ENCODE measurements at places on chromosomes 2 and 18. TPM values are rescaled to one million over a fixed set of nuclear protein-coding genes. Genes with fewer than 3 reads are reported as not detected.
A peak's percentile ranks its signal among the peaks of the same experiment; 100 is the strongest.

- DNase-seq, result no peak
These were observed 2.2 kb downstream of the ABI2 start for GRCh38 chr2:203330434-203330833.

Gene HOXD13
- not detected for polyA plus RNA-seq

DNA sequence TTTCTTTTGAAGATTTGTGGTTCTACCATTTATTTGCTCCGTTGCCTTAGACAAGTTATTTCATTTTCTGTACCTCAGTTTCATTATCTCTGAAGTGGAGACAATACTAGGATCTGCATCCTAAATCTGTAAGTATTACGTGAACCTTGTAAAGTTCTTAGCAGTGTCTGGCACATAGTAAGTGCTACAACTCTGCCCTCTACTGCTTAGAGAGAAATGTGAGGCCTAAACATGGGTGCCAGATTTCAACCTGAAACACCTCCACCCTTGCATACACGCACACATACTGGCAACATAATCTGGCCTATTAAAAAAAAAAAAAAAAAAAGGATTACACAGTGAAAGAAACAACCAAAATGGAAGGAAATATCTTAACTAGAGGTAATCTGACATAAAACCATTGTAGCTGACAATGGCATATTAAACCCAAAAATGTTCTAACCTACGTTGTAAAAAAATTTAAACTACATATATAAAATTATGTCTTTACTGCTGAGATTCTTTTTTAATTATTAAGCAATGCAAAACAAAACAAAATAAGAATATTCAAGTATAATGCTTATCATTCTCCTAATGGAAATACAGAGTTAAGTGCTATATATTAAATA is 132.6 kb downstream of the MAP2 start:
- DNase-seq, result no peak

GRCh38 chr2:127146820-127147502 is 40.0 kb upstream of the BIN1 start:
- no peak for DNase-seq

DNA sequence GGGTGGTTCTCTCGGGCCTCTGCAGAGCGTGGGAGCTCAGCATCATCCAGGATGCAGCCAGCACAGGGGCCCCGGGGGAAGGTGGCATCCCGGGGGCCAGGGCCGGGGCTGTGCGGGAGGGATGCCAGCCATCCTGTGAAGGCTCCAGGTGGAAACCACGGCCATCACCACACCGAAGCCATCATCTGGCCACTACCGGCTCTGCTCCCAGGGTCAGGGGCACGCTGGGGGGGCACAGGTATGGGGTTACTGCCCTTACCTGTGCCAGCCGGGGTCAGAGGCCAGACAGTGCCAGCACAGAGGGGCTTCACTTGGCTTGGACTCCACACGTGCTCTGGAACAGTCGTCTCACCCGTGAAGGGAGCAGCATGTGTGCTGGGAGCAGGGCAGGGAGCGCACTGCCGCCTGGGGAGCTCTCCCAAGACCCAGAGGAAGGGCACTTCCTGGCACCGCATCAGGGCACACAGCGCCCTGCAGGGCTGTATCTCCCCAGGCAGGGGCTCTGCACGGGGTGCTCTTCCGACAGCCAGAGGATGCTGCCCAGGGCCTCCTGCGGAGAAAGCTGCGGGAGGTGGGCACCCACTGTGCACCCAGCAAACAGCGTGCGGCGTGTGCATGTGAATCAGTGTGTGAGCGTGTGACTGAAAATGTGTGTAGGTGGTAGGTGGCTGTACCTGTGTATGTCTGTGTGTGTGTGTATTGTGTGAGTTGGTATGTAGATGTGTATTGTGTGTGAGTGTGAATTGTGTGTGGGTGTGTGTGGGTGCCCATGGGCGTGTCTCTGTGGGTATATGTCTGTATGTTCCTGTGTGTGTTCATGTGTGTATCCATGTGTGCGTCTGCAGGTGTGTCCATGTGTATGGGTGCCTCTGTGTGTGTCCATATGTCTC is 75.0 kb downstream of the PTGR3 start:
- DNase-seq, result no peak

GRCh38 chr18:25759111-25759510 is 331.3 kb downstream of the SS18 start:
- no peak for DNase-seq

Gene TUBA3D
- polyA plus RNA-seq, result 831 TPM

DNA sequence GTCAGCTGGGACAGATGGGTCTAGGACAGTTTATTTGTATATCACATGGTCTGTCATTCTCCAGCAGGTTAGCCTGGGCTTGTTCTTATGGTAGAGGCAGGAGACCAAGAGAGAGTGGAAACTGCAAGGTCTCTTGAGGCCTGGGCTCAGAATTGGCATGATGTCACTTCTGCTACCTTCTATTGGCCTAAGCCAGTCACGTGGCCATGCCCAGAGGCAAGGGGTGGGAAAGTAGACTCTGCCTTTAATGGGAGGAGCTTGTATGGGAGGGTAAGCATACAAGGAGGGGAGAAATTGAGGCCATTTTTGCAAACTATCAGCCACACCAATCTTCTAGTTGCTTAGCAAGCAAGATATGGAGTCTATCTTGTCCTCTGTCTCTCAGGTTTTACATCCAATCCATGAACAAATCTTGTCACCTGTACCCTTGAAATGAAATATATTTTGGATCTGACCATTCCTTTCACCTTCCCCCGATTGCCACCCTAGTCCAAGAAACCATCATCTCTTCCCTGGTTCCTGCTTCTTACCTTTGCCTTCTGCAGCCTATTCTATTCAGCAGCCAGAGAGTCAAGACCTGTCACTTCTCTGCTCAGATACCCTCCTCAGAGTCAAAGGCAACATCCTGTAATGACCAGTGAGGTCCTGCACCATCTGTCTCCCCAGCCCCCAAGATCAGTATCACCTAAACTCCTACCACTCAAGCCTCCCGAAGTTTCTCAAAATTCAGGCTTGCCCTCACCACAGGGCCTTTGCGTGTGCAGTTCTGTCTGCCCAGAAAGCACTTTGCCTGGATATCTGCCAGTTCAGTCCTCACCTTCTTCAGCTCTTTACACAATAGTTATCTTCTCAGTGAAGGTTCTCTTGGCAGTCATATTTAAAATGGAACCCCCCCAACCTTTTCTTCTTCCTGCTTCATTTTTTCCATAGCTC is 240.0 kb downstream of the LOXHD1 start:
- no peak for DNase-seq

- DNase-seq, result no peak
These were observed 391 bp upstream of the TMEM17 start for GRCh38 chr2:62506421-62506750.

GRCh38 chr18:31454066-31454708 is 6.6 kb downstream of the DSG3 start:
- no peak for DNase-seq

Gene MAIP1
- 9.4 TPM for polyA plus RNA-seq

Gene INPP5D
- polyA plus RNA-seq, result 4.1 TPM

GRCh38 chr2:210919128-210919527 is 362.7 kb downstream of the CPS1 start:
- no peak for DNase-seq

GRCh38 chr2:176140513-176141317 is 10.6 kb upstream of the HOXD4 start:
- peak; percentile 85 for DNase-seq

GRCh38 chr2:111054791-111055691 is 65.7 kb upstream of the BCL2L11 start:
- DNase-seq, result no peak

DNA sequence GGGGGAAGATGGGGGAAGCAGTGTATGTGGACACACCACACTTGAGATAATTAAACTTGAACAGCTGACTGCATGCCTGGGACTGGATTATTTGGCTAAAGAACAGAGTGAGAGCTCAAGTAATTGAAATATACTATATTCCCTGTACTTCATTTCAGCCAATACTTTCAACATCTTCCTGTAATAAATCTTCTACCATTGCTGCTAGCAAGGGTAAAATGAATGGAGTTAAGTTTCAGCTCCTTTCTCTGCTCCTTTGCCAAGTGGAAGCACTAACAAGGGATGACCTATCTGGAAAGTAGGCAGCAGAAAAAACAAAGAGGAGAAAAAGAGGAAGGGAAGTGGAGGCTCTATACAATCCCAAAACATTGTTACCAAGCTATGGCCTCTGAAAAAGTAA is 50.9 kb downstream of the MMADHC start:
- no peak for DNase-seq

GRCh38 chr2:171521361-171522051 is 768 bp upstream of the CYBRD1 start:
- DNase-seq, result no peak

GRCh38 chr2:85132834-85133637 is at the start of gene TCF7L1:
TCF7L1 (plus strand) TSS chr2:85133392; CDS start chr2:85133685, 293 bp downstream.
- DNase-seq, result peak; percentile 91

DNA sequence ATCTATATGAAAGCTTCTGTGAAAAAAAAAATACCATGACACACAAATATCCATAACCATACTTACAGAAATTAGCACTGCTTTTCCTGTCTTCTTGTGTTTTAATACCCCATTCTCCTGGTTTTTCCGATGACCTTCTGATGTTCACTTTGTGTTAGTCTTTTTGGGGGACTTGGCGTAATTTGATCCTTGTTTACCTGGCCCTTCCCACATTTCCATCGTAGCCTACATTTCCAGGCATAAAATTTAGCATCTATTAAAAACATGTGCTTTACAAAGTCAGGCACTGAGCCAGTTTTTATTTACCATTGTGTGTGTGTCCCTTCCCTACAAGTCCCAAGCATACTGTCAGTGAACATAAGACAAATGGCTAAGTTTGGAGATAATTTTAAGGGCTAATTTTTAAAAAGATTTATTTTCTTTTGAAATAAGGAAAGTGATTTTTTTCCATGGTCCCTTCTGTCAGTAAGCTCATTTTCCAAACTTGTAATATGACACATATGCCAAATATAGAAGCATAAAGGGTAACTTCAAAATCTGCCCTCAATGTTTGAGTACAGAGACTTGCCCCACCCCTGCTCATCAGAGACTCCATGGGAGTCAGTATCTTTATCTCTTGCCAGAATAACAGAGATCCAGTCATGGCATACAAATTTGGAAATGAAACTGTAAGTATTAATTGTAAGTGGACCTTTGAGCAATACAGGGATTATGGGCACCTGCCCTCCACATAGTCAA is 27.3 kb downstream of the SESTD1 start:
- DNase-seq, result no peak

DNA sequence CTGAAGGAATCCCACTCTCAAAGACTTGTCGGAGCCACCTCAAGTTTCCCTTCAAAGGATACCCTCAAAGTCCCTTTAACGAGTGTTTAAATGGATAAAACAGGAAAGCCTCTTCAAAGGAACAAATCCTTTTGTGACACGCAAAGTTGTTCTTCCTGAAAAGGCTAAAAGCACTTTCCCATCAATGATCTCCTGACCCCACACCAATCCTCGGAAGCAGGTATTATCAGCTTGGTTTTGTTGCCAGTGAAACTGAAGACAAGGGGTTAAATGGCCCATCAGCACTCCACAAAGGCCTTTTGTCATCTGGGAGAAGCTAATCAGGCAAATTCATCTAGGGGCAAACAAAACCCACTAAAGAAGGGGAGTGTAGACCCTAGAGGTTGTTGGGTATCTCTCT is 418.0 kb upstream of the ID2 start:
- DNase-seq, result no peak

DNA sequence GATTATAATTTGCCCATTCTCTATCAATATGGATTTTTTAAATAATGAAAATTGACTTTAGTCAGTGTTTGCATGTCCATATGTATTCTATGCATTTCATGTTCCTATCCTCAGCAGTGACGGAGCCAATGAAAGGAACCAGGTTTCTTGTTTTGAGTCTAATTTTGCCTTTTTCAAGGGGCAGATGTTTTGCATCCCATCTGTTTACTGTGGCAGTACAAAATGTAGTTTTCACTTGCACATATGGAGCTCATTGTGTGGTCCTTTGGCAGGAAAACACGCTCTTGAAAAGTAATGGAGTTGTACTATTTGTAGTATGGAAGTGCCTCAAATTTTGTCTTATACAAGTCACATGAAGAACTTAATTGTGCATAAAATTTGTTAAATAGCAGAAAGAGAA is 127.8 kb downstream of the AGPS start:
- DNase-seq, result no peak

DNA sequence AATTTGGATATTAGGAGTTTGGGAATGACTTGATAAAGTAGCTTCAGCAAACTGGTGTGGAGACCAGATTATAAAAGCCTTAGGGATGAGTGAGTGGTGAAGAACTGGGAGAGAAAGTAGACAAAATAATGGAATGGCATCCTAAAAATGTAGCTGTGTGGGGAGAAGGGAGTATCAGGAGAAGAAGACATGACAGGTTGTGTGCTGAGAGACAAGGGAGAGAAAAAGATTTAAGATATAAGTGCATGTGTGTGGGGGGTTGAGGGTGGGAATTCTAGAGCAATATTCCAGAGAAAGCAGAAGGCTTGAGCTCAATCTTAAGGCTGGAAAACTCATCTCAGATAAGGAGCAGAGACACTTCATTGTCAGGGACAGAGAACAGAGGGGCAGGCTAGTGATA is 159.5 kb downstream of the HNMT start:
- no peak for DNase-seq
